ENCODE measurements at places on chromosomes 4 and X.

DNA sequence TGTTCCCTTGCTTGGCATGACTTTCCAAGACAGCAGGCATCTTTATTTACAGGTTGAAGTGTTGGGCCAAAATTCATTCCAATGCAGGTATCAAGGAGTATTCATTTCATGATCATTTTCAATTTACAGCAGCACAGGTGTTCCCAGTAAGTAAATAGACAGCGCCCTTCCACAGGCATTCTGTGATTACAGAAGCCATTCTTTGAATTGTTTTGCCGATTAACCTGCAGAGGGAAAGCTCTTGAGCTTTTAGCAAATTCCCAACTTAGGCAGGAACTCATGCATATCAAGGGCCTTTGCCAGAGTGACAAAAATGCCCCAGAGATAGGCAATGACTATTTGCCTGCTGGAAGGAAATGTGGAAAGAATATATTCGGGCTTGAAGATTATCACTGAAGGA is 6.8 kb downstream of the TXK start:
- no peak for DNase-seq

DNA sequence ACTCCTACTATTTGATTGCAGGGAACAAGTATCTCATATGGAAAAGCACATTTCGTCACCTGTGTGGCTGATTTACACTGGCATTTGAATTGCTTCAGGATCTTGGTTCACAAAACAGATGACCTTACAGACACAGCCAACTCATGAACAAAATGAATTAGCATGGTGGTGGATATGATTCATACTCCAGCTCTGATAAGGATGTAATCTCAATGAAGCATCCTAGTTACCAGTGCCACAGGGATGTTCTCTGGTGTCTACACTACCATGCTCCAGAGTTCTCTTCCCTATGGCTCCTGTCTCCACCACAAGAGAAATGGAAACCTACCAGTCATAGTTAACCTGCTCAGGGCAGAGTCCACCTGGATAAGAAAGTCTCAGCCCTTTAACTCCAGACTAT is 40.7 kb downstream of the TEC start:
- DNase-seq = no peak

DNA sequence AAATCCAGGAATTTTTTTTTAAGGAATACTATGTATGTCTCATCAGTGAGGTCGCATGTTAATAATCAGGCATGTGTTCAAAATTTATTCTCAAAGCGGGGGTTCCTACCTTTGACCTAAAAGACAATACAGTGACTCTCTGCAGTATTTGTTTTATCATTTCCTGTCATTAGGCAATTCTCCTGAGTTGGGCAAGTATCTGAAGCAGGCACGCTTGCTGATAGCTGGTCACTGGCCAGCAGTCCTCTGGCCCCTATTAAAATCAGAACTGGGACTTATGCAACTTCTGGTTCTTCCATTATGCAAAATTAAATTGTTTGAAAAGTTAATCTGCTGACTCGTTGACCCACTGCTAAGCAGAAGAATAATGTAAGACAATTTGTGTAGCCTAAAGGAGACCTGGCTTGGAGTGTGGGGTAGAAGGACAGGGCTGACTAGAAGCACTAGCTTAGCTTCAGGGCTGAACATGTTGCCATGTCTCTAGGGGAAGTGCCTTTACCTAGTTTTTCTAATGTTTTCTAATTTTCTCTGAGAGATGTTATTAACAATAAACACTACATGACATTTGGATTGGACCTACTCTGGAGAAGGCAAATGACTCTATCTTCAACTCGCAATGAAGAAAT is 36.0 kb upstream of the GABRA2 start:
- no peak for DNase-seq

GRCh38 chr4:87014284-87014782 is 79.5 kb downstream of the AFF1 start:
- DNase-seq = no peak

DNA sequence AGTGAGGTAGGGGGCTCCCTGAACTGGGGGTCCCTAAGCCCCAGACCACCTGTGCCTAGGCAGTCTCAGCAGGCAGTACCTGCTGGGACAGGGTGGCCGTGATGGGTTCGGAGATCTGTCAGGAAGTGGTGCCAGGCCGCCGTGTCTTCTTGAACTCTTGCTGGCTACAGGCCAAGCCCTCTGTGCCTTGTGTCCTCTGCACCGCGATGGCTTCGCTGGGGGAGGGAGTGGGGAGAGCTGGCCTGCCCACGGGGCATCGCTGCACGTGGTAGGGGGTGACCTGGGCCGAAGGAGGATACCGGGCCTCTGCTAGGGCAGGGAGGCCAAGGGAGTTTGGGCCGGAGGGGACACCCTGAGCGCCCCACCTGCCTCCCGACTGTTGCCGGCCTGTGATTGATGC is 96.7 kb upstream of the NKX1-1 start:
- DNase-seq = no peak

- DNase-seq = no peak
Measured at GRCh38 chrX:9318766-9319165, 146.1 kb upstream of the TBL1X start.

DNA sequence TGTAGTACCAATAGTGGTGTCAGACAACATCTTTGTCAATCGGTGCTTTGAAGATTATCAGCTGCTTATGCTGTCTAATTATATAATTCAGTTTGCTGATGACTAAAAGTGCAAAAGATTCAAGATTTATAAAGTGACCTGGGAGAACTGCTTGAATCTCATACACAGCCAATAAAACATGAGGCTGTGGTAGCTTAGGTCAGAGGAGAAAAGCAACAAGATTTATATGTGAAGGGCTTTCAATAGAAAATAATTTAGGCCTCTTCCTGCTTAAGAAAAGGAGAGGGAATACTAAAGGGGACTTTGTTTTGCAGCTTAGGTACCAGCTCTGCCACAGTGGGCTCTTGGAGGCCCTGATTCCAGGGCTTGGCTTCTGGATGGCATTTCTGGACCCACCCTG is 111.0 kb upstream of the MAD2L1 start:
- DNase-seq = no peak

DNA sequence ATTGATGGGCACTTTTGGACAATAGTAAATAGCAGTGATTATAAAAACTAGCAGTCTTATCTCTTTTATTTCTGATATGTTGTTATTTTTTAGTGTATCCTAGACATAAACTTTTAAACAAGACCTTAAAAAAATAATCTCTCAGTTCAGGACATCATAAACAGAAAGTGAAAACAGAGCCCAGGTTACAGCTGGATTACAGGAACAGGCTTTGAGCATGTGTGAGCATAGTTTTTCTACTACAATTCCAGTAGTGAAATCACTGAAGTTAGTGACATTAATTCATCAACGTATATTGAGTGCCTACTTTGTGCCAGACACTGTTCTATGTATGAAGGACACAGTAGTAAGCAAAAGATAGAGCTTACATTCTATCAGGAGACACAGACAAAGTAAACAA is 16.9 kb downstream of the TRIM75 start:
- no peak for DNase-seq

GRCh38 chr4:131488772-131489171 is 1660.3 kb upstream of the PCDH10 start:
- DNase-seq = no peak

GRCh38 chrX:39204945-39205344 is 403.7 kb downstream of the MID1IP1 start:
- DNase-seq = no peak

DNA sequence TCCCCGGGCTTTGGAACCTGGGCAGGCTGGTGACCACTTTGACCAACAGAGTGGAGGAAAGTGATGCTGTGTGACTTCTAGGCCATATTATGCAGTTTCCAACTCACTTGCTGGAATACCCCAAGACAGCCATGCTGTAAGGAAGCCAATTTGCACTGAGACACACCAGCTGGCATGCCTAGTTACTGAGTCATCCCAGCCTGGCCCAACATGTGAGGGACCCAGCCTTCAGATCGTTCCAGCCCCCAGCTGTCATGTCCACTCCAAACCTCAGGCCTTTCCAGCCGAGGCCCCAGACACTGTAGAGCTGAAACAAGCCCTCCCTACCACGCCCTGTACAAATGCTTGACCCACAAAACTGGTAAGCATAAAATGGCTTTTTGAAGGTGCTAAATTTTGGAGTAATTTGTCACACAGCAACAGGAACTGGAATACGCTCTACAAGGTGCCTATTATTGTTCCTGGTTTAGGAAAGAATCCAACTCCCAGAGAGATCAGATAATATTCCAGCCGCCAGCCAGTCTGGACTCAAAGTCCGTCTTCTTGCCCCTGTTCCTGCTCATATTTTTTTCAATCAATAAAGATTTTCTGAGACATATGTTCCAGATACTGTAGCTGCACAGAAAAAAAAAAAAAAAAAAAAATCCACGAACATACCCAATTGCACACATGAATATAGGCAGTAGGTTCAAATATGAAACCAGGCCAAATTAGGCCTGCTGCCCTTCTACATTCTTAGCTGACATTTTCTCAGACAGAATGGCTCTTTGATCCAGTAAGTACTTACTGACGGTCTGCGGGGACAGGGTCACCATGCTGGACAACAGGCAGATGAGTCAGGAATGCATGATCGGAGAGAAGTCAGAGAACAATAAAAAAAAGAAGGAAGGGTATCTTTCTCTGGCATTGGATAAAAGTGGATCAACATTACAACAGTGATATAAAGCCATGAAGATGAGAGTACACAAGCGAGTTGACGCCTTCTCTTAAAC is 35.1 kb downstream of the SH3KBP1 start:
- no peak for DNase-seq

GRCh38 chr4:80079255-80079923 is 6.4 kb upstream of the ANTXR2 start:
- no peak for DNase-seq

DNA sequence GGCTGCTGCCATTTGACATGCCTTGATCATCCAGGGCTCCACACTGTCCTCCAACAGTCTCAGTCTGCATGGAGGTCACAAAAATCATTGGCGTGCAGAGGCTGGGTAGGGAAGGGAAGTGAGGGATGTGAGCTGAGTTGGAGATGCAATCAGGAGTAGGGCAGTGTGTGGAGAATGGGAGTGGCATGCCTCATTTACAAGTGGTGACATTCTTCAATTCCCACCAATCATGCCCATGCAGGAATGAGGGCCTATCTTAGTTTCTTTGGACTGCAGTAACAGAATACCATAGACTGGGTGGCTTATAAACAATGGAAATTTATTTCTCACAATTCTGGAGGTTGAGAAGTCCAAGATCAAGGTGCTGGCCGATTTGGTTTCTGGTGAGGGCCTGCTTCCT is 94.9 kb upstream of the PJA1 start:
- DNase-seq = no peak

DNA sequence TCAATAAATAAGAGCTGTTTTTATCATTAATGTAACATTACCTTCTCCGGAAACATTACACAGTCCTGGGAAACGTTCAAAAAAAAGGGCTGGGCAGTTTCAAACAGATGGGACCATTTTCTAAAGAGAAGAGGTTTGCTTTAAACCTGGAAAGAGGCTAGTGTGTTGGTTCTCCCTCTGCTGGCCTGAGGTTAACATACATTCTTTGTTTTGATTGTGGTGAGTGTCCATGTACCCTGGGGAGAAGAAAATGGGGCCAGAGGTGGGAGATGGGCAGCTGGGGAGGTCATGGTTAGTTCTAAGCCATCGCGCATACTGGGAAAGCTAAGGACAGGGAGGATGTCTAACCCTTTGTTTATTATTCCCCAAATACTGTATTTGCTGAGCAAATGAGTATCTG is 194.7 kb downstream of the CPEB2 start:
- peak; percentile 14 for DNase-seq

DNA sequence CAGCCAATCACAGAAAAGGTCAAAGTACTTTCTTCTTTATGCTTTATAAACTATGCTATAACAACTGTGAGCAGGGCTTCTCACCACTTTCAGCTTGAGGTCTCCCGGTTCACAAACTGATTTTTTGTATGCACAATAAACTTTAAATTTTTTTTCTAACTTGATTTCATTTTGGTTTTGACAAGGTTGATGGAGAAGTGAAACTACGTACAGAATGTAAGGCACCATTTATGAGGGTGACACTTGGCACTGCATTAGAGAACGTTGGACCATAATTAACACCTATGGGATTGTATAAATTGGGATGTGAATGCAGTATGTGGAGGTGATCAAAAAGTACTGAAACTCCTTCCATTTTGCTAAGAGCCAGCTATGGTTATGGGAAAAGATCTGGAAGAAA is 857.9 kb upstream of the HTR2C start:
- no peak for DNase-seq

GRCh38 chr4:118284169-118284568 is 68.6 kb downstream of the PRSS12 start:
- DNase-seq = no peak

DNA sequence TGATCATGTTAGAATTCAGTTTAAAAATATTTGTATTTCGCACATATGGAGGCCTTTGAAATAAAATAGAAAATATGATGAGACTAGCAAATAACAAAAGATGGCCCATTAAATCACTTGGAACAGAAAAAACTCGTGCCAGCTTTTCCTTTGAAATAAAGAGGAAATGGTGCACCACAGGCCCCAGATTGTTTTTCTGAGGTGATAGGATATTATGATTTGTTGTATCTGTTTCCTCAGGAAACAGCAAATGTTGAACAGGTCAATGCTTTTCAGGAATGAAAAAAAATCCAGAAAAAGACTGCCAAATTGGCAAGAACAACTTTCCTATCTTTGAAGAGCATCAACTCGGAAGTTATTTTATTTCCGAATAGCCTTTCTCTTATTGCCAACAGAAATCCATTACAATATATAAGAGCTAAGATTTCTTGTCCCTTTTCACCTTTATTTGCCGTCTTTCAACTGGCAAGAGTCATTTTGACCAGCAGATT is at the start of gene SMR3B:
Gene SMR3B, plus strand, starts transcription at position 441 of the 491 bp plus-strand sequence. CDS start 1,380 bp downstream, outside the sequence.
- DNase-seq = no peak

DNA sequence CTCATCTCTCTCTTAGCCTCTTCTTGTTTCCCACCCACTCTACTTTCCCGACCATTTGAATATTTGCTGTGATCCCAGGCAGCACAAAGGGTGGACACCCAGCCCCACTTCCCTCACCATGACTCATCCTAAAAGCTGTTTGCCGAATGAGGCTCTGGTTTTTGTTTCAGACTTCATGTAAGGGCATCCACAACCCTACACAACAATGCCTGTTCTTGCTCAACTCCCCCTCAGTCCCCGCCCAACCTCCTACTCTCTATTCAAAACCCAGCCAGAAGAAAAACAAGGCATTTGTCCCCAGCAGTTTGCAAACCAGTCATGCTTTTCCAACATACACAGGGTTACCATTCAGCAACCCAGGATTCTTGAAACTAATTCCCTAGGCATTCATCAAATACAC is 516.5 kb upstream of the CNKSR2 start:
- DNase-seq = peak; percentile 81

DNA sequence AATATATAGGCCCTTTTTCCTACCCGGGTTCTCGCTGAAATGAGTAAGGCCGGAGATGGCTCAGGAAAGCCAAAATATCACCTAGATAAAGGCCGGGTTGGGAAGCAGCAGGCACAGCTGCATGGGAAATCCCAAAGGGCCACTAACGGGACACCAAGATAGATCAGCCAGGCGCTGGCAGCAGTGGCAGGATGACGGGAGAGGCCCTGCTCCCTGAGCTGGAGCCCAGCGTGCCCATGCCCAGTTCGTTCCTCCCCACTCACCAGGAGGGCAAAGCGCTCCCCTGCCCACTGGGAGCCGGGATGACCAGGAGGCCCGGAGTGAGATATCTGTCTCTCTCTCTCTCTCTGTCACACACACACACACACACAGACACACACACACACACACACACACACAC is 109.8 kb downstream of the DCTD start:
- no peak for DNase-seq

- peak; percentile 54 for DNase-seq
Measured at GRCh38 chr4:143025081-143025704, 159.5 kb upstream of the USP38 start.

- DNase-seq = no peak
Measured at GRCh38 chr4:113025416-113025815, 24.0 kb upstream of the ANK2 start.

- DNase-seq = no peak
Measured at GRCh38 chr4:41160012-41160789, 54.1 kb downstream of the APBB2 start.
